ENCODE measurements at places on chromosomes 16 and 17.

DNA sequence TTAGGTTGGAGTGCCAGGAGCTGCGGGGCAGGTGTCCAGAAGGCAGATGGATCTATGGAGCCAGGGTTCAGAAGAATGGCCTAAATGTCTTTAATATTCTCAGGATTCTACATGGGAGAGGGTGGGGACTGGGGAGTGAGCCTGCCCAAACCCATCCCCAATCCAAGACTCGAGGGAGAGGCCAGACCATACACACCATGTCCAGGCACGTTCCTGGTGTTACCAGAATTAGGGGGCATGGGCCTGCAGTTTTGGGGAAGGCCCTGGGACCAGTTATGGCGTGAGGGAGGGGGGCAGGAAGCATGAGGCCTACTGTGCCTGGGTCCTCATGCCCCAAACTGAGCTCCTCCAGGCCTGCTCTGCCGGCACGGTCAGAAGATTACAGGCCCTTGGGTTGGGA, 1.9 kb downstream of the TAX1BP3 start:
- no peak for DNase-seq

DNA sequence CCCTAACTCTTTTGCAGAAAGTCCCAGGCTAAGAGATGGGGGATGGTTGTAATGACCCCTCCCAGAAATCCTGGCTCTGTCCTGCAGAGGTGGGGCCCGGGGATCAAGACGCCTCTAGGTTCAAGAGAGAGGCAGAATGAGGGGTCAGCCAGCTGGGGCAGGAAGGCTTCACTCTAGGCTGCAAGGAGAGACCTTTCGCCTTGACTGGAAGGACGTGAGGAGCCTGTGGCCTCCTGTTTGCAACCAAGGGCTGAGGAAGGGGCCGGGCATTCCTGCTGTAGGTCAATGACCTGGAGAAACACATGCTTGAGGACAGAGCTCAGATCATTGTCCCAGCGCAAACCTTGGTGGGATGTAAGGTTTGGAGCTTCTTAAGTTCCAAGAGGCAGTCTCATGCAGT, 8.7 kb upstream of the CETP start:
- no peak for DNase-seq

DNA sequence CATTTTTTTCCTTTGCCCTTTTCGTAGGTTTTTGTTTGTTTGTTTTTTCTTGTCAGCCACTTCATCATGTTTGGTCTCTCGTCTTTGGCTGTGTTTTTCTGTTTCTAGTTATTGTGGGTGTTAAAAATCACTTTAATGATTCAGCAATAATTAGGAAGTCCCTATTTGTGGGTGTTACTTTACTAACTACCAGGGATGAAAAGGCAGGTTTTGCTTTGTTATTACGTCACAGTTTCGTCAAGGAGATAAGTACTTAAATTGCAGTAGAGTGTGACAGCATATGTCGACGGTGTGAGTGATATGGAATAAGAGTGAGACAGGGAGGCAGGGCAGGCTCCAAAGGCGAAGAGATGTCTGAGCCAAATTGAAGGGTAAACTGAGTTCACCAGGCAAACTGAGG, 479.6 kb downstream of the WWOX start:
- no peak for DNase-seq

DNA sequence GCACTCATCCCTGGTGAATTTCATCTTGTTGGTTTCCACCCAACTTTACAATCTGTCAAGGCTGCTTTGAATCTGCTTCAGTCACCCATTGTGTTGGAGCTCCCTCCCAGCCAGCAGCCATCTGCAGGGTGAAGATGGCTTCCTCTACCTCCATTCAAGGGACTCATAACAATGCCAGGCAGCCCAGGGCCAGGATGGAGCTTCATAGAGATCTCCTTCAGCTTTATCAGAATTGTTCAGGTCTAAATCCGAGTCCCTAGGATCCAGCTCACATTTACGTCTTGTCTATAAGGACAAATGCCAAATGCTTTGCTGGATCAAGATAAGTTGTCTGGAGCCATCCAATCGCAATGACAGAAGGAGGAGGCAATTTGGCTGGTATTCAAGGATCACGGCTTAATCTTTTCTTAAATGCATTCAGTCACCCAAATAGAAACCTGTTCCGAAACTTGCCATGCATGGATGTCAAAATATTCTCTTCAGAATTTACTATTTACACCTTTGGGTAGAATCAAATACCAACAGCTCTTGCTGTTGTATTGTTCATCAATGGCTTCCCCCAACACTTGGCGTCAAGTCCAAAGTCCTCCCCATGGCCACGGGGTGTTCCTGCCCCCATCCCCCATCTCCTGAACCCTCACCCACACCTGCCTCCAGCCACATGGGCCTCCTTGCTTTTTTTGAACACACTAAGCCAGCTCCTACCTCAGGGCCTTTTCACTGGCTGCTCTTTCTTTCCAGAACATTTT, 3.8 kb upstream of the FAM171A2 start:
- DNase-seq = no peak
